ENCODE measurements at places on chromosomes 12 and 14.

DNA sequence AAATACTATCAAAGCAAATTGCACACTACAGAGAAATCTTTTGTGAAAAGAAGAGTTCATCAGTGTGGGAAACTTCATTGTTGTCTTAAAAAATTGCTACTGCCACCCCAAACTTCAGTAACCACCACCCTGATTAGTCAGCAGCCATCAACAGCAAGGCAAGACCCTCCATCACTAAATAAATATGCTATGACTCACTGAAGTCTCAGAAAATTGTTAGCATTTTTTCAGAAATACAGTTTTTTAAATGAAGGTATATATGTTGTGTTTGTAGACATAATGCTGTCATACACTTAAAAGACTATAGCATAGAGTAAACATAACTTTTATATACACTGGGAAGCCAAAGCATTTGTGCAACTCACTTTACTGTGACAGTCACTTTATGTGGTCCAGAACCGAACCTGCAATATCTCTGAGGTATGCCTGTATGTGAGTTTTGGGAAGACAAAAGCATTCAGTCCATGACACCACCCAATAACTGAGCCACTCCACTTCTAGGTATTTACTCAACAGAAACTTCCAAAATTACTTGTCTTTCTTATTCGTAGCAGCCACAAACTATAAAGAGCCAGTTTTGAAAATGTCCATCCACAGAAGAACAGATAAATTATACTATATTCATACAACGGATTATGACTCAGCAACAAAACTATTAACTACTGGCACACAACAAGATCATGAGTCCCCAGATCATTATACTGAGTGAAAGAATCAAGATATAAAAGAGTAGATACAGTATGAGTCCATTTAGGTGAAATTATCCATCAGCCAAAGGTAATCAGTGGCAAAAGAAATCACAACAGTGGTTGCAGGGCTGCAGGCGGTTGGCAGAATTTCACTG lies 649.6 kb downstream of the BCL11B start:
- DNase-seq, result no peak

DNA sequence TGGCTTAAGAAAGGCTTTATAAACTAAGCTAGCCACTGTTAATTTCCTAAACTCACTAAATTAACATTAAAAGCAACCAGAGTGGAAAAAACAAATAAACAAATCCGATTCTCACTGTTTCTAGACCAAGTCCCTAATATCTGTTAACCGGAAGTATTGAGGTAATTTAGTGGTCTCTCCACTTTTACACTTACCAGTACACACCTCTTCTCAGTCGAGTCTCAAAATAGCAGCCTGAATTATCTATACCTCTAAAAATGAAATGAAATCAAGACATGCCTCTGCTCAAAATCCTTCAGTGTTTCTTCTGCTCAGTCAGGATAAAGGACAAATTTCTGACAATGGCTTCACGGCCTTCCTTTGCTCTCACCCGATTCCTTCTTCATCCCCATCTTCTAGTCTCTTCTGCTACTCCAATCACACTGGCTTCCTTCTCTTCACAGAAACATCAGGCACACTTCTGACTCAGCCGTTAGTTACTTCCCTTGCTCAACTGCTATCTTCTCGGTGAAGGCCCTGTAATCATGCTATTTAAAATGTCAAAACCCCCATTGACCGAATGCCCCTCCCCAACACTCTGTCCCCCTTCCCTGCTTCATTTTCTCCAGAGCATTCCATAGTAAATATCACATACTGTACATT lies 161.3 kb downstream of the KITLG start:
- DNase-seq, result no peak

- DNase-seq, result no peak
These were observed 8.1 kb upstream of the IRF2BPL start for GRCh38 chr14:77036484-77037214.

DNA sequence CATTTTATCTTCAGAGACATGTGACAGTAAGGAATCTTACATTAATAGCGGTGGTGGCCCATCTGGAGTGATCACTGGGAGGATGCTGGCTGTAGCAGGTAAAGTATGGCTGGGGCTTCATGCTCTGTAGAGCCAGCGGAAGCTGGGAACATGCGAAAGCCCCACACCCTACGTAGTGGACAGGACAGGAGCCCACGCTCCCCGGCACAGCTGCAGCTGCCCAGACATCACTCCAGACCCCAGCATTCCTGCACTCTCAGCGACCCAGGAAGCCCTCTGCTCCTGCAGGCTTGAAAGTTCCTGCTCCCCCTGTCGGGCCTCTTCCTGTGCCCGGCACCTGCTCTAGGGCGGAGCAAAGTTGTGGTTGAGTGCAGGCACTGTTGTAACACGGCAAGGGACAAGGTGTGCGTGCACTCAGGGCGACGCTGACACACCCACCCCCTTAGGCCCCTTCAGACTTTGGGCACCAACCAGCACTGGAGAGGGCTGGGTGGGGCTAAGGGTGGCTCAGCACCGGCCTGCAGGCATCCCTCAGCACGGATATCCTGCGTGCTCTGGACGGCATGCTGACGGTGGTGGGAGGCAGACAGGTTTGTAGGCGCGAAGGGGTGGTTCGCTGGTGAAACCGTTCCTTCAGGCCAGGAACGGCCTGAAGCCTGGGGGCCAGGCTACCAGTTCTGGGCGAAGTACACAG lies 568.3 kb downstream of the FSCB start:
- no peak for DNase-seq

GRCh38 chr14:104598910-104599273 lies 5.7 kb downstream of the TMEM179 start:
- no peak for DNase-seq
